Tibial nerve (tissue), 4 donors: ENCODE measurements at places on chromosomes 7 and 10. TPM values are rescaled to one million over a fixed set of nuclear protein-coding genes. Genes with fewer than 3 reads are reported as not detected.
A peak's percentile ranks its signal among the peaks of the same experiment; 100 is the strongest.

GRCh38 chr10:1715821-1716220 is 21.5 kb downstream of the ADARB2 start:
- no peak for DNase-seq

GRCh38 chr10:5014936-5015335 is 11.3 kb upstream of the AKR1C2 start:
- no peak for DNase-seq

- no peak for DNase-seq
Measured at GRCh38 chr7:145732521-145732920, 384.1 kb upstream of the CNTNAP2 start.

GRCh38 chr7:142460402-142461117 is 202.7 kb upstream of the PRSS58 start:
- no peak for DNase-seq

DNA sequence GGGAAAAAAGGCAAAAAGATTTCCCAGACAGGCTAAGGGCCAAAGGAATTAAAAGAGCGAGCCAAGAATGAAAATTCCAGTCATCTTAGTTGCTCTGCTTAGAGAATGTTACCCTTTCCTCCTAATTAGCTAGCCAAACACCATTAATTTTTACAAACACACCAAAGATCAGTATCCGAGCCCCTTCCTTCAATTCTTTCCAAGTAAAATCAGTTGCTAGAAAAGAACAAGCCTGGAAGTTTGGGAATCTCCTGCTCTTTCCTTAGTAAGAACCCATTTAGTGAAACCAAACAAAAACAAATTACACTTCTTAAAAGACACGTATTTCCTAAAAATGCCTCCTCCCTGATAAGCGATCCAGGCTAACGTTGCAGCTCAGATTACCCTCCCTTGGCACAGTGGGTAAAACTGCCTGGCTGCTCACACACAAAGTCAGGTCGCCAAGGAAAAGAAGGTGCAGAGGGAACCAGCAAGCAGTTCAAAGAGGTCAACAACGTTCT is 57.1 kb upstream of the ABLIM1 start:
- no peak for DNase-seq

- peak; percentile 81 for DNase-seq
Measured at GRCh38 chr7:29105752-29106668, 40.3 kb downstream of the CPVL start.

GRCh38 chr7:22442882-22443369 is 57.1 kb downstream of the STEAP1B start:
- no peak for DNase-seq

- DNase-seq, result no peak
Measured at GRCh38 chr7:136890399-136890798, 21.9 kb downstream of the CHRM2 start.

GRCh38 chr10:74704629-74705357 is 121.6 kb upstream of the KAT6B start:
- DNase-seq, result no peak

DNA sequence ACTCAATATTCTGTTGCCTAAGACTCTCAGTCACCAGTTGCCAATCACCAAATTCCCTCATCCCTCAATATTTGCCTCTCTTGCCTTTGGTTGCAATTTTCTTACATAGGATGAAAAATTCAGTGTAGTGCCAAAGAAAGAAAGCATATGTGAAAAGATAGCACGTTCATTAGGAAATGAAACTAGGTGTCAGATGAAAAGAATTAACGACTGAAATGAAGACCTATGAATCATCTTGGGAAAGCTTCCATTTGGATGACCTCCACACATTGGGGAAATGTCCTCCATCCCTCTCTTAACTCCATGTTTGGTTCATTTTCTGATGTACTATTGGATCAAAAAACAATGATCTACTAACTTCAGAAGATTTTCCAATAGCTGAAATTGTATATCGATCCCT is 145.1 kb upstream of the MEOX2 start:
- no peak for DNase-seq

- peak; percentile 64 for DNase-seq
Measured at GRCh38 chr10:93463723-93464476, 18.2 kb downstream of the MYOF start.

DNA sequence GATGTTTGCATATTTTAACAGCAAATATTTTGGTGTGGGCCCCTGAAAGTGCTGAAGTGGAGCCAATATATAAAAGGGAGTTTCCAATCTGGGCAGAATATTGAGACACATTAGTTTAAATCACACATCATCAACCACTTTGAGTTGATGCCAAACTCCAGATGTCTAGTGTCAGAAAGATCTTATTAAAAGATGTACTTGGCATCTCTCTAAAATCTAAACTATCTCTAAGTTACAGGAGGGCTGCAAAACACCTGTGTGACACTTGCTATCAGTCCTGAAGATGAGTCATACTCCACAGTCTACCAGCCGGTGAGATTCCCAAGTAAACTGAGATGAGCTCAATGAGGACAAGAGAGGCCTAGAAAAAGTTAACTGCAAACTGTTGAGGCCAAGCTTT is 11.4 kb downstream of the JAZF1 start:
- DNase-seq, result no peak

DNA sequence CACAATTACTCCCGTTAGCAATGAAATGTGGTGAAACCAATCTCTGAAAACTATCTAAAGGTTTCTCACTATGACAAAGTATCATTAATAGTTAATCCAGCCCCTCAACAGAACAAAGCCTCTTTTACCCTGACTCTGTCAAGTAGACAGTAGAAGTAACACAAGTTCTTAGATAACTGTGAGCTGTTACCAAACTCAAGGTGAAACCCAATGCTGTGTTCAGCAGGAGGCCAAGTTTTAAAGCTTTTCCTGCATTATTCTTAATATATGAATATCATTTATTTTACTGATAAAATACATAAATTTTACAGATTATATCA is 109.1 kb downstream of the SRPK2 start:
- DNase-seq, result no peak

- peak; percentile 2 for DNase-seq
Measured at GRCh38 chr7:45687721-45688120, 113.6 kb downstream of the ADCY1 start.

- DNase-seq, result no peak
Measured at GRCh38 chr10:69503896-69504265, 52.6 kb downstream of the TSPAN15 start.

DNA sequence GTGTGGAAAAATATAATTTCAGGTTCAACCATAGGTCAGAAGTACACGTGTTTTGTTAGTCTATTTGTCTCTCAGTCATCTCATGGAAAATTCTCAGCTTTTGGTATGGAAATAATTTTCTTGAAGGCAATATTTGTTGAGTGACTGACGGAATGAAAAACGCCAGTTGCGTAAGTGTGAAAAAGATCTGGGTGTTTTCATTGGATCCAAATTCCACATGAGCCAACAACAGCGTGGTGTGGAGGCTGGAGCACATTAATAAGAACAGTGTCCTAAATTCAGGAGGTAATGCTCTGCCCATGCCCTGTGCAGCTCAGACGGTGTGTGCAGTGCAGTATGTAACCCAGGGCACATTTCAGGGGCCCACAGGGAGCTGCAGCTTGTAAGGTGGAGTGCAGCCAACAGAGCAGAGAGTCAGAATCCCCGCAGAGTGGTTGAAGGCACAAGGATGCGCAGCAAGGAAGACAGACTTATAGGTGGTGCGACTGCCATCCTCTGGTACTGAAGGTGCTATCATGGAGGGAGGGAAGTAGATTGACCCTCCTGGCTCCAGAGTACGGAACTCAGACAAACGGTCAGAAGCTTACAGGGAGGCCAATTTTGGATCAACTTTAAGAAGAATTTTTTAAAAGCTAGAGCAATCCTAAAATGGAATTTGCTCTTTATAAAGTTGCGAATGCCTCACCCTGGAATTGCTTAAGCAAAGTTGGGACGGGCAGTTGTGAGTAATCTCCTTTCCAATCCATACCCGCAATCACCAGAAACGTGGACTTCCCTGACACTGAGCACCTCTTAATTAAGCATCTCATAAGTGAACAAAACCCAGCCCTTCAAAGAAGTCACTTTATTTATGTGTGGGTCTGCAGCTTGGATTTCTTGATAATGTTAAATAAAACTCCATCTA is 38.0 kb downstream of the EGFR start:
- peak; percentile 73 for DNase-seq

DNA sequence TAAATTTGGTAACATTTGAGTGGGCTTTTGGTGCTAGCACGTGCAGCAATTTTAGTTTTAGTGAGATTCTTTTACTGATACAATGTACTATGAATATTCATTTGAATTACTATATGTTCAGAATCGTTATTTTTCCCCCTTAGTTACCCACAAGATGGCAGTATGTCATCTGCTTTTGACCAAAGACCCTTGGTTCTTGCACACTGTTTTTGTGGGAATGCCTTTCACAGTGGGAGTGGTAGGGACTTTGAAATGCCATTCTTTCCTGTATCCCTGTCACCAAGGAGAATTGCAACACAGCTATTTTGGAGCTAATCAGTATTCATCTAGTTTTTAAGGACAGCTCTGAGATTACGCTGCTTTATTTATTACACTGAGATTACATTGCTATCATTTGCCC is 40.6 kb downstream of the SEC23IP start:
- DNase-seq, result no peak

- no peak for DNase-seq
Measured at GRCh38 chr7:68381731-68382130, 1216.5 kb upstream of the AUTS2 start.

DNA sequence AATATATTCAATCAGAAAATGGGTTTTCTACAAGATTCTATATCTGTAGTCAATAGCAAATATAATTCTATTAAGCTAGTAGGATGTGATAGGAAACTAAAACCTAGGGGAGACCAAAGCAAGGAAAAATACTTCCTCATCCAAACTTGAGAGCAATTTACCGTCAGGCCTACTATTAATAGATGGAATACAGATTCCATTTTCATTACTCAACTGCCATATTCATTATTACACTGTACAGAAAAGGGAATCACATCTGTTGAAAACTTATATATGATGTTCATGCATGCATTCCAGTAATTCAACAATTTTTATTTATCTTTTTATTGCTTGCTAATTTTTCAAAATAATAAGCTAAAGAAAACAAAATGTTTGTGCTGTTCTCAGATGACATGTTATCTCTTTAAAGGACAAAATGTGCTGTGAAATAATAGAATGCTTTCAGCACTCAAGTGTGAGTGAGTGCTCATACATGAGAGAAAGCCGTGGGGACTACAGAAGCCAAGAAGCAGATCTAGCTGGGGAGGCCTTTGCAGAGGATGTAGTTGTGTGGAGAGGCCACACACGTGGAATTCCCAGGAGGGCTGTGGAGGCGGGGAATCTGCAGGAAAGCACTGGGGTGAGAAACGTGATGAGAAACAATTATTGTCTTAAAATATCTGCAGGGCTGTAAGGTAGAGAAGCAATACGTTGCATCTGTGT is 110.0 kb downstream of the EGFR start:
- DNase-seq, result peak; percentile 78

DNA sequence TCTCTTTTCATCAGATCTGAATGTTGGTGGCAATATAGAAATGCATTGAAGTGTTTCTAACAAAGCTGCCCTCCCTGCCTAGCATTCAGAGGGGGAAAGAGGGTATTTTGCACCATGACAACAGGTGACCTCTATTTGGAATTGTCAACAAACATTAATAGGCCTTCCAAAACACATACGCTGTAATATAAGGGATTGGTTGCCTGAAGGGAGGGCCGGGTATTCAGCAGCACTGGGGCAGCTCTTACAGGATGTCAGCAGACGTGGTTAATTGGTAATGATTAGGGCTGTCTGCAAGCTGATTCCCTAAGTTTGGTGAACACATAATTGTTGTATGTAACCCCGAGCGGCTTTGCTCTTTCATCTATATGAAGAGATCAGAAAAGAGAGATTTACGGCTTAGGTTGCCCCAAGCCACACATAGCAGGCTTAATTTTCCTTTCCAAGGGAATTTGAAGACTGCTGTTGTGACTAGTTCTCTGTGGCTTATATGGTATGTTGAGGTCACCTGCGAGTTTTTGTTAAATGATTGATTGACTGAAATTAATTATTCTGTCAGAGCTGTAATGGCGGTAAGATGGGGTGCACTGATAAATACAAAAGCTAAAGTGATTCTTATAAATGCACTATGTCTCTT is 759.3 kb downstream of the LRMDA start:
- DNase-seq, result no peak

- DNase-seq, result no peak
Measured at GRCh38 chr10:106959521-106959920, 205.0 kb downstream of the SORCS1 start.

DNA sequence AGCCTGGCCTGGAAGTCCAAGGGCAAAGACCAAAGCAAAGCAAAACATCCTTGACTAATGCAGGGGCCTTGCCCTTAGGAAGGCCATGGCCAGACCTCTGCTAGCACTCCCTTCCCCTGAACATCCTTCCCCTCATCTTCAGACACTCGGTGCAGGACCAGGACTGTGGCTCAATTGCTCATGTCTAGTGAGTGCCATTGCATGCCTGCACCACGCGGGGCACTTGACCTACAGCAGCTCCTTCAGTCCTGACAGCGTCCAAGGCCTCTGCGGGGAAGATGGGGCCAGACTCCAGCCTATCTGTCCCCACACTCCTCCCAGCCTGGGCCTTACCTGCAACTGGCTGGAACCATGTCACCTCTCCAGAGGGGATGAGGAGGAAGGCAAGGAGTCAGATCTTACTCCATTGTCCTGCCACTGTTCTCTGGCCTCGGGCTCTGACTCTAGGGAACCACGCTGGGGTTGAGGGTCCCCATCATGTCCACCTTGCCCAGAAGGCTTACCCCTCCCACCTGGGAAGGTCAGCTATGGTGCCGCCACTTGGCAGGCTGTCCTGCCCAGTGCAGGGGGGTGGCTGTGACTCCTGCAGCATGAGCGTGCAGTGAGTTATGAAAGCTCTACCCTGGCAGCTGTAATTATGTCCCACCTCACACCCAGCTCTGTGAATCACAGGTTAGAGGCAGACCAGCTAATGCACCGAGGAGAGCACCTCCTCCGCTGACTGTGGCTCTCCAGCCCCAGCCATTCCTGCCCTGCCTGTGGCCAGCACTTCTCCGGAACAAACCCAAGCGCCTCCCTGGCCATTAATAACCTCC is 16.1 kb downstream of the DRGX start:
- no peak for DNase-seq

SCIN gene
- total RNA-seq, result 1.7 TPM

KMT2E gene
- total RNA-seq, result 91.4 TPM

LLCFC1 gene
- total RNA-seq, result not detected

SMO gene
- total RNA-seq, result 65.7 TPM

FOXP2 gene
- total RNA-seq, result 11.8 TPM

COX15 gene
- total RNA-seq, result 30.6 TPM

MLXIPL gene
- 54.8 TPM for total RNA-seq

SCART1 gene
- 5.0 TPM for total RNA-seq
